ENCODE measurements at places on chromosomes 1 and 21.
A peak's percentile ranks its signal among the peaks of the same experiment; 100 is the strongest.

- no peak for DNase-seq
Observed at GRCh38 chr1:192766009-192766625, 42.7 kb upstream of the RGS2 start.

DNA sequence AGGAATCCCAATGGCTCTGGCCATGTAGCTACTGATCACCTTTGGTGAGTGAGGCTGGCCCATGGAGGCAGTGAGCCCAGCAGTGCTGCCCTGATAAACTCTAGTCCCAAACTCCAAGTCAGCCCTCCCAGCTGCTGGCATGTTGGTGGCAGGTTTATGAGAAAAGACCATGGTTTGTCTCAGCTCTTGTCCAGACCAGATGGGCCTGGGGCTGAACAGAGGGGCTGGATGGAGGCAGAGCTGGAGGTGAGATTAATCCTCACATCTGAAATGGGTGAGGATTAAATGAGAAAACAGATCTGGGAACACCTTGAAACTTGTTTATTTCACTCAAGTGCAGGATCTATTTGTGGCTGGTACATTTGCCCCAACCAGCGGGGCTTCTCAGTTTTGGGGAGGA, 3.2 kb downstream of the TMEM269 start:
- no peak for DNase-seq

DNA sequence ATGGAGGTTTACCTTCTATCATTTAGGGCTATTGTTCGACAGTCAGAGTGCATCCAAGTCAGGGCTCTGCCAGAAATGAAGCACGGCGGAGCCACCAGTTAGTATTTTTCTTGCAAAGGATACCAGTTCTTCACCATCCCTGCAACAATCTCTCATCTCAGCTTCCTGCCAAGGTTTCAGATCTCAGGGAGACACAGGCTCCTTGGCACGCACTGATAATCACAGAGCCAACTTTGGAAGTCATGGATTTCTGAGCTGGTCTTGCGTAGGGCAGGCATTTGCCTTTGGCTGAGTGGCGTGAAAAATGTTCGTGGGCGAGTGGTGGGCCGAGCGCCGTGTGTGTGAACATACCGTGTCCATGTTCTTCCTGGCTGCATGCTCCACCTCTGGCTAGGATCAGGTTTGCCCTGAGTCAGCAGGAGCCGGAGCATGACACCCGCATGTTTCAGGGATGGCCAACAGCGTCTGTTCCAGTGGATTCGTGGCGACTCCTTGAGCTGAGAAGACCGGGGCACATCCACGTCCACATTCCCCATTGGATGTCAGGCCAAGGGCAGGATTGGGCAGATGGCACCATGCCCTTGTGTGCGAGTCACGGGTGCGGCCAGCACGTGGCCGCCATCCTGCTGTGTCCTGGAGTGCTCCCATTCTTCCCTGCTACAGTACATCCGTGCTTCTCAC, 118.5 kb upstream of the C1orf174 start:
- no peak for DNase-seq

DNA sequence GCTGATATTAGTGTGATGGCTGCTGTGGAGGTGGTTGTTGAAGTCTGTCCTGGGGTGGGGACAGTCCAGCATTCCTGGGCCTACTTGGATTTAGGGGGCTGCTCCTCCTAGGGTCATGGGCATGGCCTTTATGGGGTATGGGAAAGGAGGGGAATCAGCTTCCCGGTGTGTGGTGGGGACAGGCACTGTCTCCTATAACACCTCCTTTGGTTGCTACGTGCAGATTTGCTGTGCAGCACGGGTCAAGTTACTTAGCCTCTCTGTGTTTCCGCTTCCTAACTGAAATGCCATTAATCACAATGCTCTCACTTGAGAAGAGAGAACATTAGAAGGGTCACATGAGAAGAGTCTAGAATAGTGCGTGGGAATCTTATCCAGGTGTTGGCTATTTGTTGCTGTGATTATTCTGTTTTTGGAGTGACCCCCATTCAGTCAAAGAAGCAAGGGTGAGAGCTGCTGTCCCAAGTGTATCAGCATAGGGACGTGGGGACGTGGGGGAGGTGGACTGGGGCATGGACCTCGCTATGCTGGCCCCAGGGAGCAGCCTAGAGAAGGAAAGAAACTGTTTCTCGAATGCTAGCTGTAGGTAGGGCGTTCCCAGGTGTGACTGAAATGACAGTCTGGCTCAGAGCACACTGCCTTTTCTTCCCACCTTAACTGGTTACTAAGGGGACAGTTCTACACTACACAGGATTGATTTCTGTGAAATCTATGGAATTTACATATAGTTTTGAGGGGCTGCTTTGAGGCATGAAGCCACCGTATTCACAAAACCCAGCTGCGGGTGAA, 19.9 kb downstream of the SOX13 start:
- DNase-seq: no peak

DNA sequence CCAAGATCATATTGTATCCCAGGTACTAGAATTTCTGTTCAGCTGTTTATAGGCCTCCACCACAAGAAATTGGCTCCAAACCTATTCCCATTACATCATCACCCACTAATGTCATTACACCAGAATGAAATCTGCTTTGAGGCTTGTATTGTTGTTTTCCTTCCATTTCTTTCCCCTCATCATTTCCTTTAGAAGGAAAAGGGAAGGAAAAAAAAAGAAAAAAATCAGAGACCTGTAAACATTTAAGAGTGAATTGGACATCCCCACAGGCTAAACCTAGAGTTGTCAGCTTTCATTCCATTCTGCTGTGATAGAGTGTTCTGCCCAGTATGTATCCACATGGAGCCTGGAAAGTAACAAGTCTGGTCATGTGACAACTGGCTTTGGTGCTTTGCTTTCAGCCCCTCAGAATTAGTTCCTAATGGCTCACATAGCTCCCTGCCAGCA, 44.6 kb downstream of the NFYC start:
- DNase-seq: no peak

- DNase-seq: no peak
Observed at GRCh38 chr1:235516862-235517446, 12.7 kb upstream of the B3GALNT2 start.

- DNase-seq: no peak
Observed at GRCh38 chr1:15152318-15153183, 996 bp upstream of the TMEM51 start.

GRCh38 chr1:197451381-197451780, 183.3 kb downstream of the CRB1 start:
- DNase-seq: no peak

GRCh38 chr1:95229706-95230105, 4.3 kb upstream of the RWDD3 start:
- no peak for DNase-seq

DNA sequence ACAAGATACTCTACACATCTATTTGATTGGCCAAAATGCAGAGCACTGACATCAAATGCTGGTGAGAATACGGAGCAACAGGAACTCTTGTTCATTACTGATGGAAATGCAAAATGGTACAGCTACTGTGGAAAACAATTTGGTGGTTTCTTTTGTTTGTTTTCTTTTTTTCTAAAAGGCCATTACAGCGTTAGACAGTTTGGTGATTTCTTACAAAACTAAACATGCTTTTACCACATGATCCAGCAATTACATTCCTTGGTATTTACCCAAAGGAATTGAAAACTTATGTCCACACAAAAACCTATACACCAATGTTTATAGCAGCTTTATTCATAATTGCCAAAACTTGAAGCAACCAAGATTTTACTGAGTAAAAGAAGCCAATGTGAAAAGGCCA, 66.4 kb upstream of the FBXO28 start:
- DNase-seq: no peak

GRCh38 chr1:172821609-172822274, 162.8 kb downstream of the FASLG start:
- no peak for DNase-seq

DNA sequence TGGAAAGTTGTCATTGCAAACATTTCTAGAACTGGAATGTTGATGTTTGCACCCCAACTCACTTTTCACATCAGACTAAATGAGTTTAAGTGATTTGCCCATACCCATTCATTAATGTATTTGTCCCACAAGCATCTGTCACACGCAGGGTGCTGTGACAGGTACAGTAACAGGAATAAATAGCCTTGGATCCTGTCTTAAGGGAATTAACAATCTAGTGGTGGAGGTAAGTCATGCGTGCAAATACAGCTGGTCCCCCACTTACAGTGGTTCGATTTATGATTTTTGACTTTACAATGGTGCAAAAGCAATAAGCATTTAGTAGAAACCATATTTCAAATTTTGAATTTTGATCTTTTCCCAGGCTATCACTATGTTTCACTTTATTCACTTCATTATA, 17.5 kb upstream of the PRDM2 start:
- no peak for DNase-seq

DNA sequence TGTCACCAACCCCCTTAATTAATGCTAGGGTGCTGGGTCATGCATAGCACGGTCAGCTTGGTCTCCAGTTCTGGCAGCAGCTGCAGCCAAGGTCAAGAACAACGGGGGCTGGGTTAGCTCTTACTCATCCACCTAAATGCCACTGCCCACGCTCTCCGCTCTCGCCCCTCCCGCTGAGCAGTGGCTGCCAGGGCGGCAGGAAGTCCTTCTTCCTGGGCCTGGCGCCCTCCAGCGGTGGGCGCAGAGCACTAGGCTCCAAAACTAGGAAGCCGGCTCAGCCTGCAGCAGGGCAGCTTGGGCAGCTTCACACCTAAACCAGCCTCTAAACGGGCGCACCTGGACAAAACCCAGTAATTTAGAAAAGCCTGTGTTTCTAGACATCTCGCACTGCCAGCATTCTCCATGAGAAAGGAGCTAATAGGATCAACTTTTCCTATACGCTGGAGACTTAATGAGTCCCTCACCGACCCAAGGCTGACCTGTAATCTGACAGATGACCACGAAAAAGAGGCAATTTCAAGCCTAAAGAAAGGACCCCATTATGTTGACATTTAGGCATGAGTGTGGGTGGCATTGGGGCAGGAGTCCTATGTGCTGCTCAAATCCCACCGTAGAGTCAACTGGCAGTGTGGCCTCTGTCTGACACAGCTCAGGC, 78.4 kb upstream of the LRRN2 start:
- DNase-seq: peak; percentile 41

GRCh38 chr1:228288536-228289238, 80.8 kb downstream of the OBSCN start:
- no peak for DNase-seq

DNA sequence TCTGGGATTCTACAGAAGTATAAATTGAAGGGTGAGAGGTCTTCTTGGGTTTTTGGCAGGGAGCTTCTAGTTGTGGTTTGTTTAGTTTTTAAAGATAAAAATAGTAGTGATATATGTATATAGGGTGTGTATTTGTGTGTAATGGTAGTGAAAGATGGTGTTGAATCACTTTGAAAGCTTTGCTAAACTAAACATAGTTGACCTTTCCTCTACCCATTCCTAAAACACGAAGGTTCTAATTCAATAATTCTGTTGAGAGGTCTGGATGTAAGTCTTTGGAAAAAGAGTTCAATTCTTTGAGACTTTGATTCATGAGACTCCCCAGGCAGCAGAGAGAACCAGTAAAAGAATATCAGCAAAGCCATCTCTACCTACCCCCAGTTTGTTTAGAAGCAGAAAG, 247.9 kb upstream of the DUSP10 start:
- no peak for DNase-seq

- no peak for DNase-seq
Observed at GRCh38 chr1:50368179-50369007, 54.9 kb downstream of the DMRTA2 start.

DNA sequence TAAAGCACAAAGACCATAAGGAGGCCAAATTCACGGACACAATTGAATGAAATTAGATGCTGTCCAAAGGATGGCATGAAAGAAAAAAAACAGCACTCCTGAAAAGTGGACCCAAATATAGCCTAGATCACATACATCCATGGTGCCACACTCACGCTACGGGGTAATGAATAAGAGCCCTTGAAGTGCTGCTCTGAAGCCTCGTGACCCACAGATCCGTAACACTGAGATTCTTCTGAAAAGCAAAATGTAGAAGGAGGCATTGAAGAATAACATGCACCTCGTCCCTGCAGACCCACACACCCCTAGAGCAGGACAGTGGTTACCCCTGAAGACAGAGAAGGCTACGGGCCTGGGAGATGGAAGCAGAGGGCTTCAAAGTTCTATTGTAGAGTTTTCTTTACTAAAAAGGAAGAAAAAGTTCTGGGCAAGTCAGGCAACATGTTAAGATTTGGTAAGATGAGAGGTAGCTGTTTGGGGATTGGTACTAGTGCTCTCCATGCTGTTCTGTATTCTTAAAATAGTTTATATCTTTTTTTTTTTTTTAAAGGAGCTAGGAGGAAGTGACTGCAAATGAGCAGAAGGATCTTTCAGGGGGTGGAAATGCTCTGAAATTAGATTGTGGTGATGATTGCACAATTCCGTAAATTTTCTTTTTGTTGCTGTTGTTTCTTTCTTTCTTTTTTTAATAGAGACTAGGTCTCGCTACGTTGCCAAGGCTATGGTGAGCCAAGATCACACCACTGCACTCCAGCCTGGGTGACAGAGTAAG, 4.1 kb upstream of the ITGB2 start:
- no peak for DNase-seq

DNA sequence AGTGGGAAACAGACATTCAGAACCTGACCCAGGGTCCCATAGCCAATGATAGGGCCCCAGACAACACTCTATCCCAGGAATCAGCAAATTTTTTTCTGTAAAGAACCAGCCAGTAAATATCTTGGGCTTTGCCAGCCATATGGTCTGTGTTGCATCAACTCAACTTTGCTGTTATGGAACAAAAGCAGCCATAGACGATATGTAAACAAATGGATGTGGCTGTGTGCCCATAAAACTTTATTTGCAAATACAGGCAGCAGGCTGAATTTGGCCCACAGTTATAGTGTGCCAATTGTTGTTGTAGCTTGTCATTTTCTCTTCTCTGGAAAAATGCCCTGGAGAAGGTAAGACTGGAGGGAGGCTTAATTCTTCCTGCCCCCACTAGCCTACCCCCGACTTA, 431.1 kb upstream of the VAMP3 start:
- DNase-seq: no peak

DNA sequence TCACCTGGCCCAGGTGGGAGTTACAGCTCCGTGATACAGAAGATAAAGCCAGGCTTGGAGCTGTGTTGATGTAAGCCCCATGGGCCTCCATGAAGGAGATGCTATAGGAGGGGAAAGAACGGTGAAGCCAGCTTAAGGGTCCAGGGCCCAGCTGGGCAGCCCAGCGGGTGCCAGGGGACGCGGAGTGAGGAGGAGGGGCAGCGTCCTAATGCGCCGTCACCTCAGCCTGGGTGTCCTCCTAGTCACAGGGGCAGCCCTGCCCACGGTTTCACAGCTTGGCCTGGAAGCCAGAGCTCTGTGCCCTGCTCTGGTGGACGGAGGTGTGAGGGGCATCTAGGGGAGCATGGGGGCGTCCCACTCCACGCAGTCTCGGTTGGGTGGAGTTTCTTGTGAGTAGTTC, 52.7 kb upstream of the TTC34 start:
- no peak for DNase-seq

Data from stimulated activated naive CD4-positive, alpha-beta T cell treated with Interleukin-2 at 50 U/mL for 16 hours (primary cell).